ENCODE measurements at places on chromosomes 6 and 20. TPM values are rescaled to one million over a fixed set of nuclear protein-coding genes. Genes with fewer than 3 reads are reported as not detected.

DNA sequence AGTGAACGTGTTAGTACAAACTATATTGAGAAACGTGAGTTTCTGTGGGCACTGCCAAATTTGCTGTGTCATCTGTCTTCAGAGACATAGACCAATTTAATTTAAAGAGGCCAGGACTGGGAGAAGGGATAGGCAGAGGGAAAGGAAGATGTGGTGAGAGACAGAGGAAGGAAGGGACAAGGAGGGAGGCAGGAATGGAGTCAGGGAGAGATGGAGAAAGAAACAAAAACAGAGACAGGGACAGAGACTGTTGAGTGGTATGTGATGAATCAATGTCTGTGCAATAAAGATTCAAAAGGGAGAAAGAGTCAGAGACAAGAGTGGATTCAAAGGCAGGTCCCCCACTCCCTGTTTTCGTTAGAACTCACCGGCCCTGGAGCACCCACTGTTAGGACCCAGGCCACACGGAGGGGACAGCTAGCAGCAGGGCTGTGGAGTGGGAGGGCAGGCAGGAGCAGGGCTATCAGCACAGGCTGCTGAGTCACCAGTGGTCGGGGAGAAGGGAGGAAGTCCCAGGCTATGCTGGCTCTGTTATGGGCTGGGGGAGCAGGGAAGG, 51.6 kb upstream of the CHD6 start:
- no peak for DNase-seq

DNA sequence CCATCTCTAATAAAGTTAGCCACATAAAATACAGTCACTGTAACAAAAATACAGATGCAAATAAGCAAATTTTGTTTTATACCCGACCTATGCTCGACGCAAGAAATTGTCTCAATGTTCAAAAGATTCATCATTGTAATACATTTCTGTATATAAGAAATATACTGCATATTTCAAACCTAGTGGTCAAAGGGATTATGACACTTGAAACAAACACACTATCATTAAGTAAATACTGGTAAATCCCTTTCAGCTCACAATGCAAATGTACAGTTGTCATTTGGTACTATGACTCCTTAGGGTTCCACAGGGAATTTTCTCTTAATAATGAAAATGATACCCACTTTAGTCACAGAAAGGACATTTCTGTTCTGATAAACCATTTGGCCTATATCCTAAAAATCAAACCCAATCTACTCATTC, 2.2 kb downstream of the HIVEP2 start:
- DNase-seq = no peak

- no peak for DNase-seq
Observed at GRCh38 chr6:6006428-6007365, at the start of gene NRN1. Gene NRN1, minus strand, starts transcription at chr6:6006925. Its CDS starts 176 bp downstream, at chr6:6006749.

MROH8 gene
- 0.43 TPM for total RNA-seq

DNA sequence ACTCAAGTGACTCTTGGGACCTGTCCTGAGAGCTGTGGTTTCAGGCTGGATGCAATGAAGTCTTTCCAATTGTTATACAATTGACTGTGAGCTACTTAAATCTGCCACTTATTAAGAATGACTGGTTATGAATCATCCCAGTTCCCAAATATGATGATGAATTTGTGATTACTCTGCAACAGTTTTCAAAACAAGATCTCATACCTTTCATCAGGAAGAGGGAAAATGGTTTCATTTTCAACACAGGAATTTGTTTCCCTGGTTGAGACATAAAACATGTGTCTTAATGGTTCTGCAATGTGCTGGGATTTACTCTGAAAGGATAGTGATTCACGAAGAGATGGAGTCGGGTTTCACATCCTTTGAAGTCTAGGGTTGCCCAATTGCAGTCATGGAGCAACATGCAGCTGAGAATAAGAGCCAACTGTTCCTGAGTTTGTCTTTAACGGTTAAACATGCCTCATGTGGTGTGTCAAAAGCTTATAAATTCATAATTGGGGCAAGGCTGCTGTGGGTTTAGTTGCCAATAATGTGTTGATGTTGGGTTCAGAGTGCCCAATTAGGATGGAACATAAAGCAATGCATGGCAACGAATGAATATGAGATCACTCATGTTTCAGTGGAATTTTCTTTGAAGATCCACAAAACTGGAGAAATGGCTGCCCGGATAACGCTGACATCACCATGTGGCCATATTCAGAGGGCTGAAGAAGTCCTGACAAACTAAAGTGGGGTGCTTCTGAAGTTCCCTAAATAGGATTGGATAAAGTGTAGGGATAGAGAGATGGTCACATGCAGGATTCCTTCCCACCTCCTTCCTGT, 41.0 kb downstream of the CYP24A1 start:
- peak; percentile 96 for DNase-seq

- no peak for DNase-seq
Observed at GRCh38 chr6:126361832-126362440, 22.0 kb downstream of the CENPW start.

GRCh38 chr6:139442188-139442671, 67.8 kb upstream of the CITED2 start:
- no peak for DNase-seq

- no peak for DNase-seq
Observed at GRCh38 chr6:135268740-135269139, 87.6 kb downstream of the MYB start.

DNA sequence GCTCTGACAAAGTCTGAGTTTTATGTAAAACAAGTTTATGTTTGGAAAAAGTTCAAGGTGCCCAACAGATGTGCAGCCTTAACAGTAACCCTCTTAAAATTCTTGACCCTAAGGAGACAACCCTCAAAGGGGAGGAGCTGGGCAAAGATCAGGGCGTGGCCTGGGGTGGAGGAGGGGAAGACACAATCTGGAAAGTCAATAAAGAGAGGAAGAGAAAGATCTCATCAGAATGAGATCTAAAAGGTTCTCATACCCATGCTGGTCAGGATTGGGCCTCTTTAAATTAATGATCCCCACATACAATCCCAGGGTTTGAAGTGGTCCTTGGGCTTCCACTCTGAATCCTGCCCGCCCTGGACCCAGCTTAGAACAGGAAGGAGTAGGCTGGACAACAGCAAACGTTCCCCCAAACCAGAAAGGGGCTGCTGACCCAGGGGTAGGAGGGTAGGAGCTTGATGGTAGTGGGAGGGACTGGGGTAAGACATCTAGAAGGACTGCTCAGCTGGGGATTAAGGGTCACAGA, 33.0 kb downstream of the FOXP4 start:
- no peak for DNase-seq

DNA sequence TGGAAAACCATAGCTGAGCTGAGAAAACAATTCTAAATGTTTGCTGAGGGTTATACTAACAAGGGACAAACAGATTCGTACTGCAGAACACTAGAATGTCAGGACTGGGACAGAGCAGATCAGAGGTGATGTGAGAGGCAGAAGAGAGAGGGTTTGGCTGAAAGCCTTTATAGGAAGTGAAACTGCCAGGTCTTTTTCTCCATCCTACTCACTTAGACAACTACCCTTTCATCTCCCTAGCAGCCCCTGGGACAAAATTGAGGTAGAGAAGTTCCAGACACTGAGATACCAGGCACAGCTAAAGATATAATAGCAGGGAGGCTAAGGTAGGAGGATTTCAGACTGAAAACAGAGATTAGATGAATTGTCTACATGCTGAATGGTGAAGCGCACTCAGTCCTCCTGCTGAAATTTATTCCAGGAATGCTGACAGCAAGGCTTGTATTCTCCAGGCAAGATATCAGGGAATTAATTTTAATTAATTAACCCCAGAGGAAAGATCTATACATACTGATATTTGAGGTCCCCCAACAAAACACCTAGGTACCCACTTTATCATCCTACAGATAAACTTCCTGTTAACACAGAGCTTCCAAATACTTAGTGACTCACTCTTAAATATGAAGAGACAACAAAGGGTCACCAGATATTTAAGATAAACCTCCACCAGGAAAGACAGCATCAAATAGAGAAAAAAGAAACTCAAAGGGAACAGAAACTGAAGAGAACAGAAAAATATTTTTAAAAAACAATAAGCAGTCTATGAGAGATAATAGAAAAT, 12.6 kb upstream of the EIF2S2 start:
- no peak for DNase-seq

DNA sequence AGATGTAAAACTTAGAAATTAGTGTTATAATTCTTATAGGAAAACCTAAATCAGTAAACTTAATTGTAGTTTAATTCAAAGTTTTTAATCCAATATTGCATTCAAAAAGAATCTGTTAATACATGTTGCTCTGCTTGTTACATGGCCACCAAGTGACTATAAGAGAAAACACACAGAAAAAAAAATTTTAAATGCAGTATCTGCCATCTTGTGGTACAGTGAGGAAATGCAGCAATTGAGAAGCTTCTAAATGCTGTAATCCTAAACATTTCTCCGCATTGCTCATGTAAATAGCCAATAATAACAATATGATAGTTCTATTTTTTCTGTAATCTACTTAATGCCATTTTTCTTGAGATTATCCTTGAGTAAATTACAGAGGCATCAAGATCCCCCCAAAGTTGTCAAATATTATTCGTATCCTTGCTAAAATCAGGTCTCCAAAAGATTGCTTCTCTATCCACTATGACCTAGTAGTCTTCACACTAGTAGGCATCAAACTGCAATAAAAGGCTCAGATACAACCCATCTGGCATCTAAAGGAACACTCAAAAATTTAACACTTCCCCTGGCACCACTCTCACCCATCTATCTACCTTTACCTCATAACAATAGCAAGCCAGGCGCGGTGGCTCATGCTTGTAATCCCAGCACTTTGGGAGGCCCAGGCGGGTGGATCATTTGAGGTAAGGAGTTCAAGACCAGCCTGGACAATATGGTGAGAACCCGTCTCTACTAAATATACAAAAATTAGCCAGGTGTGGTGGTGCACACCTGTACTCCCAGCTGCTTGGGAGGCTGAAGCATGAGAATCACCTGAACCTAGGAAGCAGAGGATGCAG, 34.6 kb downstream of the HDAC2 start:
- peak; percentile 13 for DNase-seq

GRCh38 chr6:157787080-157787479, 36.0 kb upstream of the SNX9 start:
- peak; percentile 68 for DNase-seq

- no peak for DNase-seq
Observed at GRCh38 chr20:10538768-10539167, 103.7 kb downstream of the SLX4IP start.

- no peak for DNase-seq
Observed at GRCh38 chr6:150654608-150655007, 54.9 kb downstream of the PLEKHG1 start.

DNA sequence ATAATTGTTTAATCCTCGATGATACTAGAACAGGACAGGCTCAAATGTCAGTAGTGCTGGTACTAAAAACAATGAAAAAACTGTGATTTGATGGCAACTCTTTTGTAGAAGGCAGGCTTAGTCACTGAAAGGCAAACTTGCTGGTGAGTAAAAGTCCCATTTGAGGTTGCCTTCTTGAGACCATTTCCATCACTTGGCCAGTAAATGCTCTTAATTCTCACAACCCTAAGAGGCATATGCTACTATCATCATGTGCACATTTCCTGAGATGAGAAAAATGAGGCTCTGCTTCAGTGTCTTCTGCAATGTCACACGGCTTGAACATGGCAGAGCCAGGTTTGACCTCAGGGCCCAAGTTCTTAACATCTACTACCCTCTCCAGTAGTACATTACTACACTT, 9.9 kb downstream of the AKIRIN2 start:
- DNase-seq = no peak

SLC32A1 gene
- total RNA-seq = not detected

GRCh38 chr6:132270726-132271402, 130.4 kb downstream of the MOXD1 start:
- no peak for DNase-seq

GRCh38 chr20:2417213-2417541, 36.5 kb downstream of the TGM6 start:
- no peak for DNase-seq

DNA sequence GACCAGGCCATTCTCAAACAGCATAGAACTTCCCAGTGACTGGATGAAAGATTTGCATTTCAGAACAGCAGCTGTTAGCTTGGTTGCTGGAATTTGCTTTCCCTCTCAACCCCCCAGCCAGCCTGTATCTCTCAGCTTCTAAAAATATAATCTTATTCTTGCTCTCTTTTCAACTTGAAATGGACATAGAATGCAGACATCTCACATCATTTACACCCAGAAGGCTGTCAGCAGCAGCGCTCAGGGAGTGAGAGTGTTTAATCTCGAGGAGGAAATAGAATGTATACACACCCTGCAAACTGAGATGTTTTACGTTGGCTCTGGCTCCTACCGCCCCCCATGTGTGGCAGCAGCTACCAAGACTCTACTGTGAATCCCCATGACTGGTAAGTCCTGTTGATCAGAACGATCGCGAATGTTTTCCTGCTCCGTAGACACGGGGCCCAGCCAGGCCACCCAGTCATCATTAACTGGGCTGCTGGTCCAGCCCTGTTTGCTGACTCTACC, 163.4 kb upstream of the SLC24A3 start:
- DNase-seq = no peak

DNA sequence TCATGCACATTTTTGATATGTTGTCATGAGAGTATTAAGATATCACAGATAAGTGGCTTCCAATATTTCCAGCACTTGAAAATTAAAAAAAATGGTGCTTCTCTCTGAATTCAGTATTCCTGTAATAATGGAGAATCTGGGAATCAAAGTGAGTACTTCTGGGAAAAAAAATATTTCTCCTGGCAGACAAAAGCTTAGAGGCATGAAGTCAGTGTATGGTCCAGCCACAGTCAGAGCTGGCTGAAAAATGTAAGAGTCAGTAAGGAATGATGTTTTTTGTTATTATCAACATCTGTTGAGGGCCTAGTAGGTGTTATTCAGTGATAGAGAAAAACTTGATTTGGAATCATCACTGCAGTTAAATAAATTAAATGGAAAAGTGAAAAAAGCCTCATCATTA, 3.2 kb upstream of the RFPL4B start:
- no peak for DNase-seq

- peak; percentile 22 for DNase-seq
Observed at GRCh38 chr6:133548423-133549159, 307.4 kb downstream of the EYA4 start.

DNA sequence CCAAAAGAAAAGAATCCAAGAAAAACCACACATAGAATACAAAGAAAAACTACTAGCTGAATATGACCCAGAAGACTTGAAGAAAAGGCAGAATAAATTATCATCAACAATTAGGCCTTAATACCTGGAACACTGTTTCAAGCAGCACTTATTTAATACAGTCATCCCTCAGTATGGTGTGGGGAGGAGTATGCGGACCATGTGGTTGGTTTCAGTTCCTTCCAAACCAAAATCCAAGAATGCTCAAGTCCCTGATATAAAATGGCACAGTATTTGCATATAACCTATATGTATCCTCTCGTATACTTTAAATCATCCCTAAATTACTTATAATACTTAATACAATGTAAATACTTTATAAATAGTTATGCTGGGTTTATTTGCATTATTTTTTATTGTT, 16.1 kb downstream of the CDK19 start:
- no peak for DNase-seq

DNA sequence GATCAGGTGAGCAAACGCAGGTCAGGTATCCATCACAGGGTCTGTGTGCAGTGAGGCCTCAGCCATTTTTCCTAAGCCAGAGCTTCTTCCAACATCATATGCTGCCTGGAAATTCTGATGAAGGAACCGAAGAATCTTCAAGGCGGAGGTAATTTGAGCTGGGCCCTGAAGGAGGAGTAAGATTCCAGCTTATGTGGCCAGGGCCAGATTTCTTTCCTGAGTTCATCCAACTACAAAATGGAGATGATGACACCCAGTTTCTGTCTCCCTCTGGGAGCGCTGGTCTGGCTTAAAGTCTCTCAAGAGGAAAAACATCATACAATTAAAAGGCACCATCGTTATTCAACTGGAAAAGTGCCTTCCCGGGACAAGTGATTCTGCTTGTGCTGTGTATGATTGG, 6.9 kb upstream of the MANBAL start:
- DNase-seq = no peak

PI16 gene
- not detected for total RNA-seq

COMMD7 gene
- total RNA-seq = 62.1 TPM

LTA gene
- not detected for total RNA-seq
